ENCODE measurements at places on chromosomes 16 and 17. TPM values are rescaled to one million over a fixed set of nuclear protein-coding genes. Genes with fewer than 3 reads are reported as not detected.

GRCh38 chr17:8057691-8058114, 18.8 kb downstream of the ALOX15B start:
- H3K27ac ChIP-seq: no peak overlapping the region
- DNase-seq: peak; percentile 49
- H3K27me3 ChIP-seq: peaks cover 34% of the 10 kb centered on the region
- H3K4me3 ChIP-seq: no peak overlapping the region
- no peaks in the 10 kb centered on the region for H3K4me1 ChIP-seq
- no peaks in the 10 kb centered on the region for H3K36me3 ChIP-seq

- DNase-seq: no peak
- H3K27ac ChIP-seq: peak overlapping the region; percentile 83
- no peaks in the 10 kb centered on the region for H3K27me3 ChIP-seq
Measured at GRCh38 chr17:1029196-1029921, 32.4 kb downstream of the TIMM22 start.

GRCh38 chr16:20784204-20784603, 20.4 kb downstream of the ACSM3 start:
- H3K4me1 ChIP-seq: no peaks in the 10 kb centered on the region
- H3K4me3 ChIP-seq: no peak overlapping the region
- no peaks in the 10 kb centered on the region for H3K27me3 ChIP-seq
- no peak for DNase-seq

GRCh38 chr16:27739606-27740357, 189.8 kb downstream of the KATNIP start:
- H3K4me3 ChIP-seq: no peak overlapping the region
- H3K4me1 ChIP-seq: no peaks in the 10 kb centered on the region
- no peaks in the 10 kb centered on the region for H3K27me3 ChIP-seq
- no peak overlapping the region for H3K27ac ChIP-seq
- peaks cover 5% of the 10 kb centered on the region for H3K36me3 ChIP-seq

DNA sequence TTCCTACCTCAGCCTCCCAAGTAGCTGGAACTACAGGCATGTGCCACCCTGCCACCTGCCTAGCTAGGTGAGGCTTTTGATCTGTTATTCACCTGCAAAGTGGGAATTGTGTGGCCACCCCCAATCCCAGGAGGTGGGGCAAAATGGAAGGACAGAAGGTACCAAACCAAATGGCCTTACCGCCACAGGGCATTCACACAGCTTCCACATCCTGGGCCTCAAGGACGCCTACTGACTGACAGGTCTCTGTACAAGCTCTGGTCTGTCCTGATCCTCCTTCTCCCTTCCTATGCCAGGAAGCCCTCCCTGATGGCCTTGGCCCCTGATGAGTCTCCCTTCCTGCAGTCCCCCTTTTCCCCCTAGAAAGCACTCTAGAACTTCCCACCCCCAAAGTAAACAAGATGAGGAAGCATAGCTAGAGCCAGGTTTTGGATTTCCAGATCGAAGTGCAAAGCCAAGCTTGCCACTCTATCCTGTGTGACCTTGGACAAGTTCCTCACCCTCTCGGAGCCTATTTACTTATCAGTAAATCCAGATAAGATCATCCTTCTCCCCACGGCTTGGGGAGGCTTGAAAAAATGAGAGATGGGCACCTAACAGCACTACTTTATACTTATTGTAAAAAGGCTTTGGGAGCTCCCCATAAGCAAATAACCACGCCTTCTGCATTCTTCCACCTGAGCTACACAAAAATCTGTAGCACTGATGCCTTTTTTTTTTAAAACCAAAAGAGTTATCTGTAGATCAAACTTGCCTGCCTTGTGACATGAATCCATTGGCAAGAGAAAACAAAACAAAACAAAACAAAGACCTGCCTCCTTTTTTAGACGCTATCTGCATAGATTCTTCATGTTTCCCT, 4.5 kb downstream of the PLLP start:
- no peak for DNase-seq
- H3K36me3 ChIP-seq: no peaks in the 10 kb centered on the region
- no peak overlapping the region for H3K27ac ChIP-seq
- H3K4me3 ChIP-seq: no peak overlapping the region

GRCh38 chr17:36611345-36612072, 10.1 kb downstream of the MRM1 start:
- no peaks in the 10 kb centered on the region for H3K36me3 ChIP-seq
- H3K4me3 ChIP-seq: no peak overlapping the region
- H3K4me1 ChIP-seq: no peaks in the 10 kb centered on the region
- no peaks in the 10 kb centered on the region for H3K27me3 ChIP-seq
- peak; percentile 6 for DNase-seq

DNA sequence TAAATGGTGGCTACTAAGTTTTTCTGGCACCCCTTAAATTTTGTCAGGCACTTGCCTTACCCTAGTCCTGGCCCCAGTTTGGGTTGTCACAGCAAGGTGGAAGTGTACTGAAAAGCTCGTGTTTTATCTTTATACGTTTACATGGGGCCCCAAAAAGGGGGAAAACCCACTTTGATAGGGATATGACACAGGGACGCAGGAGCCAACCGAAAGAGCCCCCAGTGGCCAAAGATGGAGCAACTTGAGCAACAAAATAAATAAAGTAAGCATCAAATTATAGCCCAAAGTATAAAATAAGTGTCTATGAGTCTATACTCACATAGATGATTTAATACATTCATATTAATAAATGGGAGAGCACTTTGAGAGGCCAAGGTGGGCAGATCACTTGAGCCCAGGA, 5.0 kb upstream of the CETP start:
- no peak overlapping the region for H3K27ac ChIP-seq
- H3K36me3 ChIP-seq: no peaks in the 10 kb centered on the region
- H3K27me3 ChIP-seq: no peaks in the 10 kb centered on the region
- no peak overlapping the region for H3K4me3 ChIP-seq

GRCh38 chr17:5703736-5704135, 119.4 kb upstream of the NLRP1 start:
- H3K36me3 ChIP-seq: no peaks in the 10 kb centered on the region
- H3K4me1 ChIP-seq: no peaks in the 10 kb centered on the region
- no peak overlapping the region for H3K27ac ChIP-seq
- H3K27me3 ChIP-seq: no peaks in the 10 kb centered on the region
- no peak overlapping the region for H3K4me3 ChIP-seq
- DNase-seq: no peak

RHBDL1 gene
- total RNA-seq: 0.88 TPM

CCDC78 gene
- total RNA-seq: 2.6 TPM

DNA sequence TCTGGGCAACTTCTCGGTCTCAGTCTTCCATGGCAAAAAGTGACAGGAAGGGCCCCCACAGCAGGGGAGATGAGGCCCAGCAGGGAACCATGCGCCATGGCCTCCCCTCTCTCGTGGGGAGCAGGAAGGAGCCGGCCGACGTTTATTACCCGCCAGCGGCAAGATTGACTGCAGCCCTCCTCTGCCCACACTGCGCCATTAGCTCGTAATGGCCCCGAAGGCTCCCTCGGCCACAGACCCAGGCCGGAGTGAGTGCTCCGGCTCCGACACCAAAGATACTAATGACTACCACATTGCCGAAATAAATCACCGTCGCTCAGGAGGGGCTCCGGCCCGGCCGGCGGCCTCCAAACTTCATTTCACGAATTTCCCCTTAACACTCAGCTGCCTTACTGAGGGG, 226.9 kb downstream of the C16orf78 start:
- H3K4me3 ChIP-seq: no peak overlapping the region
- no peaks in the 10 kb centered on the region for H3K36me3 ChIP-seq
- H3K27me3 ChIP-seq: no peaks in the 10 kb centered on the region

- H3K27ac ChIP-seq: no peak overlapping the region
- H3K4me1 ChIP-seq: no peaks in the 10 kb centered on the region
- H3K27me3 ChIP-seq: no peaks in the 10 kb centered on the region
- DNase-seq: no peak
- H3K36me3 ChIP-seq: no peaks in the 10 kb centered on the region
Measured at GRCh38 chr17:41452281-41452680, 11.5 kb upstream of the KRT38 start.
